Tongue (tissue), 3 donors: ENCODE measurements at places on chromosomes 2 and 18. TPM values are rescaled to one million over a fixed set of nuclear protein-coding genes. Genes with fewer than 3 reads are reported as not detected.

Gene SH2D6
- not detected for total RNA-seq

Gene FBXO48
- total RNA-seq = 0.82 TPM

Gene ERICH2
- total RNA-seq = 1.6 TPM

Gene VWC2L
- total RNA-seq = not detected

Gene MEIS1
- 72.7 TPM for total RNA-seq

Gene C2orf78
- total RNA-seq = not detected
